Stimulated activated CD8-positive, alpha-beta memory T cell treated with anti-CD3 and anti-CD28 coated beads, Interleukin-4, amount 100 ng/mL, for 48 hours (primary cell): ENCODE measurements at places on chromosomes 5 and 9.

GRCh38 chr5:53397845-53398244 is 82.6 kb upstream of the FST start:
- no peak for DNase-seq

DNA sequence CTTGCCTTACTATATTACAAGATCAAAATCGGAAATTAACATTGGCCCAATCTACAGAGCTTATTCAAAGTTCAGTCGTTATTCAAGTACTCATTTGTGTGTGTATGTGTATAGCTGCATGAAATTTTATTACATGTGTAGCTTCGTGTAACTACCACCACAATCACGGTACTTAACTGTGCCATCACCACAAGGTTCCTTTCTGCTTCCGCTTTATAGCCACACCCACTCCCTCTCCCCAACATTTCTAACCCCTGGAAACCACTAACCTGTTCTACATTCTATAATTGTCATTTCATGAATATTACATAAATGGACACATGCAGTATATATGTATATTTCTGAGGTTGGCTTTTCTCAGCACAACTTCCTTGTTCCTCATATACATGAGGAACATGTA is 4.0 kb upstream of the TEX48 start:
- DNase-seq, result no peak

GRCh38 chr5:159552751-159553150 is 222.5 kb upstream of the IL12B start:
- no peak for DNase-seq

GRCh38 chr9:109776391-109776790 is 3.6 kb upstream of the PALM2AKAP2 start:
- DNase-seq, result no peak

- no peak for DNase-seq
Measured at GRCh38 chr9:86287013-86287412, 4.7 kb upstream of the ISCA1 start.

DNA sequence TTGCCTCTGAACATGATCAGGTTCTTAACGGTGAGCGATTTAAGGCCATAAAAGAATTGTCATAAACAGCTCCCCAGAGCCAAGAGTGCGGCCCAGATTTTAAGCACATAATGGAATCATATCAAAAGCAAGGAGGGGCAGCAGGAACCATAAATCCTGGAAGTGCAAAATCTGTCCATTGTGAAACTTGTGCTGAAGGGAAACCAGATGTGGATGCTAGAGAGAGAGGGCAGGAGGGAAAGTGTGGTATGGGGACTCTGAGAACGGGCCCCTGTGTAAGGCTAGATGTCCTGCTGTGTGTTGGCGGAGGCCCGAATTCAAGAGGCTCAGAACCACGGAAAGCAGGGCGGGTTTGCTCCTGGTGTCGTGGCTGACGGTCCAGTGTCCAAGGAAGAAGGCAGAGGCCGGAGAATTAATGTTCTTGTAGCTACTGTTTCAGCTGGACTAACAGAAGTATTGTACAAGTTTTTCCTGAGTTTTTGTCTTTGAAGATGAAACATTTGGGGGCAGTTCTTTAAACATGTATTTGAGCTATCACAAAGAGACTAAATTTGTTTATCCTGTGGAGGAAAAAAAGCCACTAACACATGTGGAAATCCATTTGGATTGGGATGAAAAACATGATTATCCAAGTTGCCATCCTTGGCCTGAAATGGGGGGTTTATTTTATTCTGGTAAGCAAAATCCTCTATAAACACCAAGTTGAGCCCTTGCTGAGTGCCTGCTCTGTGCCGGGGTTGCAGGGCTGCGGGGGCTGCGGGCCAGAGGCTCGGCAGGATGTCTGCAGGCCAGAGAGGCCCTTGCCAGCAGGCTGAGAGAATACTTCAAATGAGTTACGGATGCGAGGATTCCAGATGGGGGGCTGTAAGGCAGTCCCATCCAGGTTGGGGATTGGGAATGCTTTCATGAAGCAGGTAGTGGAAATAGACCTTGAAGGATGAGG is 9.2 kb upstream of the CXCL14 start:
- no peak for DNase-seq

- DNase-seq, result no peak
Measured at GRCh38 chr9:120610975-120611689, 31.2 kb upstream of the CDK5RAP2 start.

DNA sequence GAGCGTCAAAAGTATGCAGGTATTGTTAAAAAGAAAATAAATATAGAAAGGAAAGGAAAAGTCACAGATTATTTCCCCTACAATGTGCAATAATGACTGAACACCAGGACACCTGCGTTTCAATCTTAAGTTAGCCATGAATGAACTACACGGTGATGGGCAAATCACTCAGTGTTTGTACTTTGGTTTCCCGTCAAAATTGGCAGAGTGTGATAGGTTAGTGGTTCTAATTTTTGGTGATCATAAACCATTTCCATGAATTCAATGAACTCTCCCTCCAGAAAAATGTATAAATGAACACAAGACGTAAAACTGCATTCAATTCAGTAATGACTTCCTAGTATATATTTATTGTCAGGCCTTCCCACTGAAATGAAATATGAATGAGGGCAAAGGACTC is 59.0 kb upstream of the ITGA1 start:
- no peak for DNase-seq

DNA sequence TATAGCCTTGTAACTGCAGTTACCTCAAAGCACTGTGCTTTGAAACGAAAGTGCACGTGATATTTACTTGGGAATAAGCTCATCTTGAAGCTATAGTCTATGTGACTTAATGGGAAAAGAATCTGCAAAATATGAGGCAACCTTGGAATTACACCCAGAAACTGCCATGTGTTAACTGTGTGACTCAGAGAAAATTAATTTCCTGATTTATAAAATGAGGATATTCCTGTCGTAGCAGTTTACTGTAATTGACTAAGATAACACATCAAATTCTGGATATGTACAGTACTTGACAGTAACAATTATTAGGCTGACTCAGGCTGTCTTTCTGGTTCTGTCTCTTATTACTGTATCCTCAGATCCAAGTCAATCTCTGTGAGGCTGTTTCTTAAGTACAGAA is 1079.9 kb upstream of the ACO1 start:
- DNase-seq, result no peak

- no peak for DNase-seq
Measured at GRCh38 chr9:92266486-92266885, 27.0 kb downstream of the IARS1 start.

- DNase-seq, result no peak
Measured at GRCh38 chr9:74551266-74551665, 54.1 kb downstream of the RORB start.

DNA sequence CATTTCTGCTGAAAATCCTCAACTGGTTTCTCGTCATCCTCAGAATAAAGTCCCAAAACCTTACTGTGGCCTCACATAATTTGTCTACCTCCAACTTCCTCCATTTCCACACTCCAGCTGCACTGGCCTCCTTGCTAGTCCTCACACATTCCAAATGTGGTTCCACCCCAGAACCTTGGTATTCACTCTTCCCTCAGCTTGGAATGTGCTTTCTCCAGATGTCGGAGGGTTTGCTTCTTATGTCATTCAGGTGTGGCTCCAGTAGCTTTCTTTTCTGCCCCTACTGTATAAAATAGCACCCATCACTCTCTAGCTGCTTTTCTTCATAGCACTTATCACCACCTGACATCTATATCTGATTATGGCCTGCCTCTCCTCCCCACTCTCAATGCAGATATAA is 102.5 kb upstream of the IFNK start:
- DNase-seq, result no peak

- DNase-seq, result no peak
Measured at GRCh38 chr5:145084834-145085233, 750.3 kb downstream of the PRELID2 start.

DNA sequence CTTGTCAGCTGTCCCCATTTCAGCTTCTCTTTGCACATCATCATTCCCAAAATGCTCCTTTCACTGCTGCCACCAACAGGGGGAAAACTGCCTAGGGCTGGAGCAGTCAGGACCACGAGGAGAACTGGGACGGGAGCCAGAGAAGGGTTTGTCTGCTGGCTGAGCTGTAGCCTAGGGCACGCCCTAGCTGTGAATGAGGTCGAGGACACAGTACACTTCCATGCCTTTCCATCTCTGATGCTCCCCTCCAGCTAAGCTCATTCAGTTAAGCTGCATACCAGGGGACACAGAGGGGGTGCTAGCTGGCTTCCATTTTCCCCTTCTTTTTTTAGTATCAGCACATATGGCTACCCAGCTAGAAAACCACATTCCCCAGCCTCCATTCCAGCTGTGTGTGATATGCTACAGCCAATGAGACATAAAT is 64.7 kb downstream of the STK10 start:
- no peak for DNase-seq

- DNase-seq, result no peak
Measured at GRCh38 chr9:706073-706472, 135.4 kb upstream of the DMRT1 start.

DNA sequence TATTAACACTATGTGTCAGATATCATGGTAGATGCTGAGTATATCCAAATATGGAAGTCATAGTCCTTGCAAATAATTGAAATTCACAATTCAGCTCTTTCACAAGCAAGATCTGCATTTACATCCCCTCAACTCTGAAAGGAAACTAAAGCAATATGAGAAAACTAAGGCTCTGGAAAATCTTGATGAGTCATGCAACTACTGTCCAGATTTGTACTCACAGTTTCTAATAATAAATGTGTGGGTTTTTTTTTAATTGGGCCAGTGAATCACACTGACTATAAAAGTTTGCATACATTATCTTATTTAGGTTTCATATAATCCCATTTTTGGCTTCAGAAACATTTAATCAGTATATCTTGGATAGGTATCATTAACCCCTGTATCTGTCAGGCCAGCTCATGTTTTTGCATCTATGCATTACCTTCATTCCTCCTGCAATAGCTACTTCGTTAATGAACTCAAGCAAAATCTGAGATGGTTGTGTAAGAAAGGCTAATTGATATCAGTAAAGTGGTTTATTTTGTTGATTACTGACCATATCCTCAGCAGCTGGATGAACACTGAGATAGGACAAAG is 58.7 kb upstream of the PRR16 start:
- no peak for DNase-seq

GRCh38 chr5:127830157-127830556 is 127.0 kb downstream of the CCDC192 start:
- no peak for DNase-seq

- DNase-seq, result no peak
Measured at GRCh38 chr9:134605966-134606357, 35.6 kb upstream of the COL5A1 start.

DNA sequence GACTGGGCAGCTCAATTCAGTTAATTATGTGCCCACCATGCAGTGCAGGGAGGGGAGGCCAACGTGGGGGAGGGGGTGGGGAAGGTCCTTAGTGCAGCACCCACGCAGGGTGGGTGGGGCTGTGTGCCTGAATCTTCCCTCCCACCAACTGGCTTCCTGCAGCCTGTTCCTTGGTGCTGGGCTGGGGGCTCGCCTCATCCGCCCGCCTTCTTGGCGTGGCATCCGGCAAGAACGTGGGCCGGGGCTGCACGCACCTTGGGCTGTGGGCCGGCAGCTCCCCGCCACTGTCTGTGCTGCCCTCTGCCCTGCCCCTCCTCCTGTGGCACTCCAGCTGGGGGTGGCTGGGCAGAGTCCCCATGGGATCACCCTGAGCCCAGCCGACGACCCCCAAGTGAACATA is 19.6 kb upstream of the RALGDS start:
- no peak for DNase-seq

DNA sequence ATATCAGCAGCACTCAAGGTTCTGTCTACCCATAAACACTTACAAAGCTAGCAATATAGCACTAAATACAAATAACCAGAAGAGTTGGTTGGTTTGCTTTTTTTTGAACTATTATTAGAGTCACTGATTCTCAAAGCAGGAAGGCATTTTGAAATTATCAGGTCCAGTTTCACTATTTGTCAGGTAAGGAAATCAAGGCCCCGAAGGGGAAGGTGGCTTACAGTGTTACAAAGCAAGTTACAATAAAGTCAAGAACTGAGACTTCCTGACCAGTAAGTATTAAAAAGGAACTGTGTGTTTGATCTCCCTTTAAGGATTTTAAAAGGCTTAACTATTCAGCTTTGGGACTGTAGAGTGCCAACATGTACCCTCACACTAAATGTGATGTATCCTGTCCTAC is 10.8 kb downstream of the C5orf15 start:
- no peak for DNase-seq

DNA sequence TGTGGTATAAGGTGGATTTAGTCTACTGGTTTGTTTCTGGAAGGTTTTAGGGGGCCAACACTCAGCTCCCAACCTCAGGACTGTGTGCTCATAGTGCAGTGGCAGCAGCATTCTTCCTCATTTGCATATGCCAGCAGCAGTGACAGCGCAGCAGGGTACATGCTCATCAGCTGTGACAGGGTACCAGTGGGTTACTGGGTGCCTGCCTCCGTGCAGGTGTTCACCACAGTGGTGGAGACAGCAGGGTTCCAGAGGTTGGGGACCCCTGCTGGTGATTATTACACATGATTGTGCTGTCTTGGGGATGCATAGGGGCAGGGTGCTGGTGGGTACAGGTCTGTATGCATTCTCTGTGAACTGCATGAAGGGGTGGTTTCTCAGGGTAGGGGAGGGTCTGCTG is 45.5 kb upstream of the IFNE start:
- DNase-seq, result no peak

DNA sequence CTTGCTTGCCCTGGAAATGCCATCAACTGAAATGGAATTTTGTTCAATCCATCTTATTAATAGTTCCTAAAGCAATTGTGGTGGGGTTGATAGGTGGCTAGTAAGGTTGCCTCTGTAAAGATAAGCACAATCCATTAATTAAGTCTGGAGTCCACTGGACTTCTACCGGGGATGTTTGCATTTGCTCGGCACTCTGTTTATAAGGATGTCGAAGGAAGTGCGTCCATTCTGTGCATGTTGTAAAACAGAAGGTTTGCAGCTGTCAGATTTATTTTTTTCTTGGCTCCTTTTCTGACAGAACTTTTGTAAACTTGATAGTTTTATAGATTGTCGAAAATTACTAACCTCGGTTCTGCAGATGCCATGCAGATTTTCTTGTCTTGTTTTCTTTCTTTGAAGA is 12.8 kb upstream of the TNFAIP8 start:
- no peak for DNase-seq

GRCh38 chr5:96881511-96882115 is 5.3 kb downstream of the ERAP2 start:
- DNase-seq, result no peak

GRCh38 chr5:72662936-72663335 is 153.5 kb upstream of the TNPO1 start:
- DNase-seq, result no peak

- no peak for DNase-seq
Measured at GRCh38 chr9:135463140-135463539, 16.4 kb upstream of the PPP1R26 start.

DNA sequence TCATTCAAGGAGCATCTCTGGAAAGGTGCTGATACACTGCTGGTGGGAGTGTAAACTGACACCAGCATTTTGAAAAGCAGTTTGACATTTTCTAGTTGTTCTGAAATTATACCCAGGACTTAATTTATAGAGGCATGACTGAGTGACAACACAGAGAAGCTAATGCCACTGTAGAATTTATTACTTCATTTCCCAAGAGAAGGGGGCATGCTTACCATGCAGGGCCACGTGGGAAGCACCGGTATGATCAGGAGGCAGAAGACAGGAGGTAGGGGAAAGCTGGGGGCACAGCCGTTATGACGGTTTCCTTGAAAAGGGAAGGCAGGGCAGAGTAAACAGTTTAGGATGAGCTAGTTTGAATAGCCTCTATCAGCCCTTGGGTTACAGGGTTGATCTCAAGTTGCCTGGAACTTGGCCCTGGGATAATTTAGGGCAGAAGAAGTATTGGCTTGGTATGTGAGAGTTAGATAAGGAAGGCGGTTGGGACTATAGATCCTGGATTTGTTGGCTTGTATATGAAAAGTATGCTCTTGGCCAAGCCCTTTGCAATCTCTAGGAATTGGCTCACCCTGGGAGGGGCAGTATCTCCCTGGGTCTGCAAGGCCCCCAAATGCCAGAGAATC is 305.7 kb downstream of the ENC1 start:
- no peak for DNase-seq
